Activated CD4-positive, alpha-beta T cell treated with anti-CD3 and anti-CD28 coated beads for 1 hour (primary cell): ENCODE measurements at places on chromosomes 1 and 21.

GRCh38 chr1:2097386-2098300 is 47.4 kb downstream of the PRKCZ start:
- DNase-seq, result no peak

GRCh38 chr1:192521734-192522133 is 53.8 kb upstream of the RGS1 start:
- no peak for DNase-seq

GRCh38 chr21:31405604-31406003 is 61.5 kb upstream of the TIAM1 start:
- DNase-seq, result no peak

- DNase-seq, result peak; percentile 90
Observed at GRCh38 chr1:9588551-9589143, at the start of gene TMEM201. TSS of gene TMEM201 (plus strand) at chr1:9588911. CDS start at chr1:9588931, 20 bp downstream.

DNA sequence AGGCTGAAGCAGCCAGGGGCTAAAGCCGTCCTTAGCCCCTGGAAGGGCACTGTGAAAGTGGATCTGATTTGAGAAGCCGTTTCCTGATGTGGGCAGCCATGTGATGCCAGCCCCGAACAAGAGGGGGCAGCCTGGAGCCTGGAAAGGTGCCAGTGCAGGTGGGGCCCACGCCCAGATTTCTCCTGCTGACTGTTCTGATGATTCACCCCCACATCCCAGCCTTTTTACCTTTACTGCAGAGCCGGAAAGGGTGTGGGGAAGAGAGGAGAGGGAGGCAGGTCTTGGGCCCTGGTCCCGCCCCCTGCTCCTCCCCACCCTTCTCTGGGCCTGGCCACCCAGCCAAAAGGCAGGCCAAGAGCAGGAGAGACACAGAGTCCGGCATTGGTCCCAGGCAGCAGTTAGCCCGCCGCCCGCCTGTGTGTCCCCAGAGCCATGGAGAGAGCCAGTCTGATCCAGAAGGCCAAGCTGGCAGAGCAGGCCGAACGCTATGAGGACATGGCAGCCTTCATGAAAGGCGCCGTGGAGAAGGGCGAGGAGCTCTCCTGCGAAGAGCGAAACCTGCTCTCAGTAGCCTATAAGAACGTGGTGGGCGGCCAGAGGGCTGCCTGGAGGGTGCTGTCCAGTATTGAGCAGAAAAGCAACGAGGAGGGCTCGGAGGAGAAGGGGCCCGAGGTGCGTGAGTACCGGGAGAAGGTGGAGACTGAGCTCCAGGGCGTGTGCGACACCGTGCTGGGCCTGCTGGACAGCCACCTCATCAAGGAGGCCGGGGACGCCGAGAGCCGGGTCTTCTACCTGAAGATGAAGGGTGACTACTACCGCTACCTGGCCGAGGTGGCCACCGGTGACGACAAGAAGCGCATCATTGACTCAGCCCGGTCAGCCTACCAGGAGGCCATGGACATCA is at the start of gene SFN:
TSS of gene SFN (plus strand) at position 369 of the 904 bp plus-strand sequence. CDS start at position 433, 64 bp downstream.
- peak; percentile 21 for DNase-seq

- no peak for DNase-seq
Observed at GRCh38 chr1:71693581-71693980, 588.8 kb downstream of the NEGR1 start.

- DNase-seq, result no peak
Observed at GRCh38 chr1:27492796-27493195, 2.8 kb upstream of the WASF2 start.

DNA sequence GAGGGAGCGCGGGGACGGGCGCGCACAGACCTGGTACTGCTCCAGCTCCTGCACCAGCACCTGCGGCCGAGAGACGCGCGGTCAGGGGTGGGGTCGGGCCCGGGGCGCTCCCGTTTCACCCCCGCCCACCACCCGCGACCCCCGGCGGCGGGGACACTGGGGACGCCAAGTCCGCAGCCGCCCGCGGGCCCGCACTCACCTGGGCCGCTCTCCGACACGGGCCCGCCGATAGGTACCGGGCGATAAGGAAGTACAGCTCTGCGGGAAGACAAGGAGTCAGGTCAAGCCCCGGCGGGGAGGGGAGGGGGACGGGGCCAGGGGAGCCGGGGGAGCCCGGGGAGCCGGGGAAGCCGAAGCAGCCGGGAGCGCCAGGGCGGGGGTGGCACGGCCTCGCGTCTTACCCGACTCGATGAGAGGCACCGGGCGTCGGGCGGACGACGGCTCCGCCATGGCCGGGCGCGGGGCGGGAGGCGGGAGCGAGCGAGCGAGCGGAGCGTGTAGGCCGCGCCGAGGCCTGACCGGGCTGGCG is 326 bp downstream of the BRWD1 start:
- DNase-seq, result no peak

DNA sequence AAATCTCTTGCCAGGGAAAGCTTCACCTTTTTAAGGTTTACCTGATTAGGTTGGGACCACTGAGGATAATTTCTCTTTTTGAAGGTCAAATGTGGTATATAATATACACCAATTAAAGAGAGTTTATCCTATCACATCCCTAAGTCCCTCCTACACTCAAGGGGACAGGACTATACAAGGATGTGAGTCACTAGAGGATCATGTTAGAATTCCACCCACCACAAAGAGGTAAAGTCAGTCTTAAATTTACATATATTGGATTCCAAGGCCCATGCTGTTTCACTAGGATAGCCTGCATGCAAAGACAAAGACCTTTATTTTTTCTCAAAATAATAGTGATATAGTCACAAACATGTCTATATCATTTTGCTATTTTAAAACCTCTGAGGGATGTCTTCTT is 164.4 kb downstream of the GIPC2 start:
- no peak for DNase-seq

DNA sequence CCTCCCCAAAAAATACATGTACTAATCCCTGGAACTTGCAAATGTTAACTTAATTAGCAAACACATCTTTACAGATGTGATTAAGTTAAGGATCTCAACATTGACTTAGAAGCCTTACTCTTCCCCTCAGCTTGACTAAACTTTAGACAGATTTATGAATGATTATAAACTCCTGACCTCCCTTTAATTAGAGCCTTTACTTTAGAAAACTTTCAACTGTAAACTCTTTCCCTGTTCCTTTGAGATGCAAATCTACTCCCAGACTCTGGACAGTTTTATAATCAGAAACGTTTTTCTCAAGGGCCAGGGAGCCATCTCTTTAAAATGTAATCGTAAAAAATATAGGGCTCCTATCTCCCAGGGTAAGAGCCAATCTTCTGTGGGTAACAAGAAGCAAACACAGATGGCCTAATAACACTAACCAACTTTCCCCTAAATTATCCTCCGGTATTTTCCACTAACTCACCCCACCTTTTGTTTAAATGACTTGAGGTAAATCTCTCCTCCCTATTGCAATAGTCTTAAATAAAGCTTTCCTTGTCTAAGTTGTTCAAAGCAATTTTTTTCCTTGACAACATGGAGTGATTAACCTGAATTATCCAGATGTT is 284.1 kb downstream of the BRINP3 start:
- no peak for DNase-seq

DNA sequence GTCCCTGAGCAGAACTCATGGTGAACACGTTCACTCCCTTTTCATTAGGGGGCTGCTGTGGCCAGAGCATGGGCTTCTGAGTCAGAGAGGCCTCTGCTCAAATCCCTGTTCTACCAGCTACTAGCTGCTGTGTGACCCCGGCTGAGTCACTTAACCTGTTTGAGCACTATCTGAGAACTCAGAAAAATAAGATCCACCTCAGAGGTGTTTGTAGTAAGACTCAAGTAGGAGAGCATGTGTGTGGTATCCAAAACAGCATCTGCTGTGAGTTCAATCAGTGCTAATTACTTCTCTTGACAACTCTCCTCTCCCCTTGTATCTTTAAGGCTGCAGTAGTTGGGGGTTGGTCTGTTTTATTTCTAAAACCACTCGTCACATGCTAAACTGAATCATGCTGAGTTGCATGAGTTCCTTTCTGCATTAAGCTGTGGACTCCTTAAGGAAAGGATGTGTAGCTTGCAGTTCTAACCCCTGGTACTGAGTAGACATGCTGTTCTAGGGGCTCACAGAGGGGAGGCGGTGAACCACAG is 39.7 kb upstream of the JUN start:
- DNase-seq, result no peak

DNA sequence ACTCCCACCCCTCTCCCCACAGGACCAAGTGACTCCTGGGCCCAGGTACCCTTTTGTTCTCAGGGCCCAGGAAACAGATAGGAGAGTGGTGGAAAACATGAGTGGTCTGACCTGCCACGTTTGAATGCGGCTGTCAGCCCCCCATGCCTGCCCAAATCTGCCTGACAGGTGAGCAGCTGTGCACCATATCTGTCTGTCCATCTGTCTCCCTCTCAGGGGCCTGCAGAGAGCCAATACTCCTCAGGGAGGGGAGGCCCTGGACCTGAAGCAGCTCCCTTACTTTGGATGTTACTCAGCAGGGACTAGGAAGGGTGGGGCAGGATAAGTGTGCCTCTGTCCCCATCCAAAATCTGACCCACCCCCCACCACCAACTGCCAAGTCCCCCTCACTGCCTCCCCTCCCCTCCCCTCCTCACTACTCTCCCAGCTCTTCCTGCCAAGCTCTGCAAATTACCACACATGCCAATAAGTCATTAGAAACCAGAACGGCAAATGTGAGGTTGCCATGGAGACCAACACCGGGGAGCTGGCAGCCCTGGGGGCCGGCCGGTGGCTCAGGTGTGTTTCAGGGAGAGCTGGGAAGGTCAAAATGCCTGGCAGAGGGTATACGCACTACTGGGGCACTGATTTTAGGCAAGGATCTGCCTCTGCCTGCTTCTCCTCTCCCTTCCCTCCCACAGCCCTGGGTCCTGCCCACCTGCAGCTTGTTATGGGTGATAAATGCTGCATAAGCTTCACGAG is 11.5 kb downstream of the LRRN2 start:
- DNase-seq, result no peak

GRCh38 chr1:154862907-154863306 is 7.2 kb downstream of the KCNN3 start:
- no peak for DNase-seq

- no peak for DNase-seq
Observed at GRCh38 chr1:44598167-44598566, 76.1 kb downstream of the TMEM53 start.

DNA sequence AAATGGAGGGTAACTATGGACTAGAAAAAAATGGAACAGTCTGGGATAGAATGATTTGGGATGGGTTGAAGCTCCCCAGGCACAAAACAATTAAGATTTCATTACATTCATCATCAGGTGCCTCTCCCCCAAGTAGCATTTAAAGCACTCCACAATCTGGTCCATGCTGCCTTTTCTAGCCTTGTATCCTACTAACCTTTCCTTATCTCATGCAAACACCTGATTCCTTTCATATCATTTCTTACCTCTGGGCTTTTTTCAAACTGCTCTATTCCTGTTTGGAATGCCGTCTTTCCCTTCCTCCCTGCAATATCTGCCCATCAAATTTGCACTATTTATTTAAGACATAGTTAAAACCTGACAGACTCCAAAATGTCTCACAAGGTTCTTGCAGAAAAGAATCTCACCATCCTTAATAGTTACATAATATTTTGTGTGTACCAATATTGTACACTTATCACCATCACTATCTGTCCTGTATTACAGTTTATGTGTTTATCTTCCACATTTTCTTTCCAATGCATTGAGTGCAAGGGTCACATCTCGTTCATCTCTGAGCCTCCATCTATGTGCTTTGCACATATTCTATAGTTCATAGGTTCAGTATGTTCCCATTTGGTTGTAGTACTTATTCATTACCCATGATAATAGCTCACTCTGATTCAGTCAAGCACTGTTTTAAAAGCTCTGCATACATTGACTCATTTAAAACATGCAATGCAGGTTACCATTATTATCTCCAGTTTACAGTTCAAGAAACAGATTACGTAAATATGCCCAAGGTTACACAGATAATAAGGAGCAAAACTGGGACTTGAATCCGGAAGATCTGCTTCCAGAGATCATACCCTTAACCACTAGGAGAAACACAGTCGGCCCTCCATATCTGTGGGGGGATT is 16.1 kb upstream of the SHCBP1L start:
- no peak for DNase-seq

DNA sequence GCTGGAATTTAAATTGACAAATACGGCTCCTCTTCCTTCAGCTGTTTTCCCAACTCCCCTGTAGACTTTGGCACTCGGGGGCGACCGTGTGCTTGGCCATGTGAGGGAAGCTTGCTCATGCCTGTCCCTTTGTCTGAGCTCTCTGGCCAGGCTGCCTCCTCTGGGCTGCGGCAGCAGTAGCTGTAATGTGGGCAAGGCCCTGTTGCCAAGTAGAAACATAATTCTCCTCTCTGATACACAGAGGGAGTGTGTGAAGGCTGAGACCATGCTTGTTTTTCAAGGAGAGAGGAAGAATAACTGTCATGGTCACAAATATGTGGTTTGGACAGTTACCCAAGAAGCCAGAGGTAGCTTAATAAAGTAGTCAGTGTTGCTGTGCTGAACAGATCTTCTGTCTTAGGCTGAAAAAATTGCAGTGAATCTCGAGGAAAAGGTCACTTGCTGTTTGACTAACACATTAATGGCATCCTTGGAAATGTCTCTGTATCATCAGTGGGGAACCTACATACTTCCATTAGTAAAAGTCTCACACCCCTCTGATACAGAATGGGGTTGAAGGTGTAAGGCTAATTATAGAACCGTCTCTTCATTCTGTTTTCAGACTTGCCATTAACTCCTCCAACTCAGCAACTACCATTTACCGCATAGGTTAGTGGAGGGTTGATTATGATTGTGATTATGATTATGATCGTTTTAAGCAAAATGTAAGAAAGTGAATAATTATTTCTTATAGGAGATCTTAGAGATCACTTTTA is 94.6 kb downstream of the TGFB2 start:
- DNase-seq, result no peak

DNA sequence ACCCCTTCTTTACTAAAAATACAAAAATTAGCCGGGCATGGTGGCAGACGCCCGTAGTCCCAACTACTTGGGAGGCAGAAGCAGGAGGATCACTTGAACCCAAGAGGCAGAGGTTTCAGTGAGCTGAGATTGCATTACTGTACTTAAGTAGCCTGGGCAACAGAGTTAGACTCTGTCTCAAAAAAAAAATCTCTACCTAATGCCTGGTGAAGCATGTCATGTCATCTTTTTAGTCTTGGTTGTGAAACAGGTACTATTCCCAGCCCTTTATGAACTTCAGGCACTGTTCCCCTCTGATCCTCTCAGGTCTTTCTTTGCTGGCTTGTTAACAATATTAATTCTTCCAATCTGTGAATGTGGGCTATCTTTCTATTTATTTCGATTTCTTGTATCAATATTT is 22.1 kb downstream of the PRRC2C start:
- DNase-seq, result no peak

DNA sequence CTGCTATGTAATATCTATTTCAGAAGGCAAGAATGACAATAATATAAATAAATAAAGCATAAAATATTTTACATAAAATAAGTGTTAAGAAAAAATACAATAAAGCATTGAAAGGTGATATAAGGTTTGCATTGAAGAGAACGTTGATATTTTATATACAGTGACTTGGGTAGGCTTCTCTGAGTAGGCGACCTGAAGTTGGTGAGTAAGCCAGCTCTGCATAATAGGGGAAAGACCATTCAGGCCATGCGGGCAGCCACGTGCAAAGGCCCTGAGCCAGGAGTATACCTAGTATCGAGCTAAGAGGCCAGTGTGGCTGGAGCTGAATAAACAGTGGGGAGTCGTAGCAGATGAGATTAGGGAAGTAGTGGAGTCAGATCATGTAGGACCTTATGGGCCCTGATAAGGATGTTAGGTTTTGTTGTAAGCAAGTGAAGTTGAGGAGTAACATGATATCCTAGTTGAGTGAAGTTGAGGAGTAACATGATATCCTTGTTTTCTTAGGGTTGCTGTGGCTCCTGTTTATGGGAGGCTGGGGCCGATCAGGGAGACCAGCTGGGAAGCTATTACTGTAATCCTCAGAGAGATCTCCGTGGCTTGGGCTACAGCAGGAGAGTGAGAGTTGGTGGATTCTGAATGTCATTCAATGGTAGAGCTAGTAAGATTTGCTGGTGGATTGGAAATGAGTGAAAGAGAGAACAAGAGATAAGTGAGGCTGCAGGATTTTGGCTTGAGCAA is 22.0 kb downstream of the KCNK1 start:
- no peak for DNase-seq
